ENCODE measurements at places on chromosomes 3 and 15.

GRCh38 chr15:89196241-89196640 is 25.1 kb downstream of the RLBP1 start:
- no peak for DNase-seq

- no peak for DNase-seq
Observed at GRCh38 chr3:189909573-189909972, 211.1 kb downstream of the P3H2 start.

DNA sequence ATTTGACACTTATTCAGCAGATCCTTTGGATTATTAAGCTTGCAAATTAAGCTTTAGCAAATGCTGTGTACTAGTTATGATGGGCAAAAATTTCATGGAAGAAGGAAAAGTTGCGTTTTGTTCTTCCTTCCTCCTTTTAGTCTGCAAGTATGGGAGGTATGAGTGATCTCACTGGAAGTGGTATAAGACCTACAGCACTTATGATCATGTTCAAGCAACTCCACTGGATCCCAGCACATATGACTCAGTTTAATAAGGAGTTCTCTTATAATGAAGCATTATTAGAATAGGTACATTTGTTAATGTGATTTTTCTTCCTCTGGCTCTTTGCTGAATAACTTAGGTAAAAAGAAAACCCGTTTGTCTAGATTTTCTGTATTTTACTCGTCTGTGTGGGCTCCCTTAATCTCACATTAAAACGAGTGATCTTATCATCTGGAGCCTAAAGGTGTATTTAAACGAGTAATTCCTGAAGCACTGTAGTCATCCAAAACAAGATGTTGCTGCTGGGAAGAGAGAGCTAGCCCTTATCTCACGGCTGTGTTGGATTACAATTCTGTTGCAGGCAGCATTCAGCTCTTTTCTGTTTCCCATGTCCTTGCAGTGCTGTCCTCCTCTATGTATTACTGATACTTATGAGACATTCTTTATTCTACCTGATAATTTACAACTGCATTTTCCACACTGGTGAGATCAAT is 264.9 kb downstream of the GBE1 start:
- no peak for DNase-seq

DNA sequence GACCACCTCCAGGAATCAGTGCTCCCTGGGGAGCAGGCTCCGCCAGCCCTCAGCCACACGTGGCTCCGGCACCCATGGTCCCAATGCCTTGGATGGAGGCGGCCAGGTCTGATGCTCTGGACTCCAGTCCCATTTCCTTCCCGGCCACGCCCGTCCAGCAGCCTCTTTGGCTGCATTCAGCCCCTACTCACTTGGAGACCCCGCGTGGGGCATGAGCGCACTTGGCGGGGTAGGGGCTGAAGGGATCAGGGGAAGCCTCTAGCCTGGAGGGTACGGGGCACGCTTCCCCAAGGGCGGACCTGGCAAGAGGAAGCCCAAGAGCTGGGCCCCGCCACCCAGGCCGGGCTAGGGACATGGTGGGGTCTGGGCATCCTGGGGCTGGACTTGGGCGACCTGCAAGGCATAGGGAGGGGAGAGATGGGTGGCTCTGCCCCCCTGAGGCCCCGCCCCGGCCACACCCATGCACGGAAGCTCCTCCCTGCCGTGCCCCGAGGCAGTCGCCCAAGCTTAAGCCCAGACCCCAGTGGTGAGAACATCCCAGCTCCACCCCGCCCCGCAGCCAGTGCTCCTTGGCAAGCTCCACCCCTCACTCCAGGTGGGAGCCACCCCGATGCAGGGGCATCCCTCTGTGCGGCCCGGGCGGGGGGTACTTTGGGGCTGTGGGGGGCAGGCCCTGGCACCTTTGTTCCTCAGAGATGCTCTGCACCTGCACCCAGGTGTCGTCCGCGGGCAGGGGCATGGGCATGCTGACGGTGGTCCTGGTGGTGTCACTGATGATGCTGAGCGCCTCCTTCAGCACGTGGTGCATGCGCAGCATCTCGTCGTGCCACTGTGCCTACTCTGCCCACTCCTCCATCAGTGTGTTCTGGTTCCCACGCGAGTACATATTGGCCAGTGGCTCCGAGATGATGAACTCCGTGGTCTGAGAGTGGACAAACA is 163.5 kb downstream of the GOLGA6L4 start:
- DNase-seq, result no peak

GRCh38 chr3:133503409-133503808 is 70.1 kb upstream of the CDV3 start:
- no peak for DNase-seq

- no peak for DNase-seq
Observed at GRCh38 chr15:77985031-77985930, 92.2 kb downstream of the TBC1D2B start.

GRCh38 chr3:39541917-39542329 is 74.4 kb downstream of the MOBP start:
- peak; percentile 38 for DNase-seq

DNA sequence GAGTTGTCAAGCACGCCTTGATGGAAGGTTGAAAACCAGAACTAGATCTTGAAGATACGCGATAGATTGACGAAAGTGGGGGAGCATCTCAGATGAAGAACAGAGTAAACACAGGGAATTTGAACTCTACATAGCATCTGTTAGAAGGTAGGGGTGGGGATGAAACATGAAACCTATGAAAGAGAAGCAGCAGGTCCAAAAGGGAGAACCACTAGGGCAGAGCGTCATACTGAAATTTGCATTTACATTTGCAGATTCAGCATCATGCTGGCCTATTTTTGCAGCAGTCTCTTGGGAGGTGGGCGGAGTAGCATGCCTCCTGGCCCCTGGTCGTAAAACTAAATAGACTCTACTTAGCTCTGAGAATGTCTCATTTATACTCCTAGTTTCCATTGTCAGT is 46.1 kb upstream of the RASGRP1 start:
- DNase-seq, result no peak

DNA sequence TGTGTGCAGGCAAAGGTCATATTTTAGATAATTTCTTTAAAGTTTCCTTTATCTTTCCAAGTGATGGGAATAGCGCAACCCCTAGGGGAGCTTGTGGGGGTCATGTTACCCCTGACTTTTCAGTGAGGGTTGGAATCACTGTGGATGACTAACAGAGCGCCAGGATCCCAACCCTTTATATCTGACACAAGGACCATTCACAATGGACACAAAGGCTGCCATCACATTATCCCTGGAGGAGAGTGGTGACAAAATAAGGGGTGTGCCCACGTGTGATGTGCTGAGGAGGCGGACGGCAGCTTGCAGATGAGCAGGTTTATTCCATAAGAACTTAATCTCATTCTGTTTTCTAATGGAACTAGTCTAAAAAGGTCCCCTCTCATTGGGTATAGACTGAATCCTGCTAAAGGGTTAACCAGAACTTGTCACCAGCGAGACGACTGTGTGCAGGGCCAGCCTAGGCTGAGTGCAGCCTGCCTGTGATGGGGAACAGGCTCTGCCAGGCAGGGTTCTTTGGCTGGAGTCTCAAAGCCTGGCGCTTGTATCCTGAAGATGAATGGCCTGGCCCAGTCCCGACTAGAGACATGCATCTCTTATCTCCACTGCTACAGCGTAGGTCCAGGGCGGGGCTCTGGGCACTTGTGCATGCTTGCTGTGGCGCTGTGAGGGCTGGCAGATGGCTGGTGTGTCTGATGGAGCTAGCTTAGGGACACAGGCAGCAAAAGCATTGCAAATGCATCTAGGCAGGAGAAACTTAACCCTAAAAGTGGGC is 50.2 kb downstream of the CHDH start:
- no peak for DNase-seq

- DNase-seq, result no peak
Observed at GRCh38 chr3:112127522-112128494, 5.2 kb downstream of the GCSAM start.

DNA sequence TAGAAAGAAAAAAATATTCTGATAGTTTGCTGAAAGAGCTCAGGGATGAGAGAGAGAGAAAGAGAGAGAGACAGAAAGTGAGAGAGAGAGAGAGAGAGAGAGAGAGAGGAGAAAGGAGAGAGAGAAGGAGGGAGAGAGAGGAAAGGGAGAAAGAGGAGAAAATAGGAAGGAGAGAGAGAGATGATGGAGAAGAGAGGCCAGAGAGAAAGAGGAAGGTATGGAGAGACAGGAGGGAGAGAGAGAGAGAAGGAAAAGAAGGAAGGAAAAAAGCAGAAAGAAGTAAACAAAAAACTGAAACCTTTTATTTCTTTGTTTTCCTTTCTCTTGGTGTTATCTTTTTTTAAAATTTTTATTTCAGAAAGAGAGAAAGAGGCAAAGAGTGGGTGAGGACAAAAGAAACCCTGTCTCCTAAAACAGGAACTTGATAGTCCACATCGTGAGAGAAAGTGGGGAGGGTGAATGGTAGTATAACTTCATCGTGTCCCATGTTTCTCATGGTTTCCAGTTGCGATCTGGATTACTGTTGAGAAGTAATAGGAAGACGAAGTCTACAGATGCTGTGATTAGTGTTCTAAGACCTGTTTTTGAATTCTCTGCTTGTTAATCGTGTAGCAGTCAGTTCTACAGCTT is 279.7 kb downstream of the LPP start:
- no peak for DNase-seq

- no peak for DNase-seq
Observed at GRCh38 chr15:94231723-94232468, 535 bp downstream of the MCTP2 start.

Data from SW 1271 (cell line).